ENCODE measurements at places on chromosomes 11 and 22. TPM values are rescaled to one million over a fixed set of nuclear protein-coding genes. Genes with fewer than 3 reads are reported as not detected.

Gene NNMT
- 378 TPM for total RNA-seq

Gene C1QTNF4
- total RNA-seq = 0.18 TPM

Gene C11orf87
- not detected for total RNA-seq

Gene ARHGAP32
- total RNA-seq = 4.9 TPM

Gene APLNR
- under 0.01 TPM for total RNA-seq

Gene CARD16
- total RNA-seq = 42.3 TPM

Gene SGSM1
- total RNA-seq = 0.18 TPM

Gene FOLR2
- not detected for total RNA-seq

Gene TMEM191C
- 0.38 TPM for total RNA-seq

Gene HEPN1
- 0.09 TPM for total RNA-seq

Gene APOA4
- total RNA-seq = not detected

Gene OR52A1
- total RNA-seq = not detected

Gene GLYATL2
- not detected for total RNA-seq

Gene CWF19L2
- 12.7 TPM for total RNA-seq
